Foreskin keratinocyte (primary cell): ENCODE measurements at places on chromosomes 3 and 15. TPM values are rescaled to one million over a fixed set of nuclear protein-coding genes. Genes with fewer than 3 reads are reported as not detected.

Gene ZNF621
- 10.8 and 11.0 TPM in 2 replicates for total RNA-seq

Gene IMPG2
- 0.03 and 0.04 TPM in 2 replicates for total RNA-seq

- no peak for DNase-seq
These were observed 42.1 kb downstream of the ABTB1 start for GRCh38 chr3:127714866-127715265.

DNA sequence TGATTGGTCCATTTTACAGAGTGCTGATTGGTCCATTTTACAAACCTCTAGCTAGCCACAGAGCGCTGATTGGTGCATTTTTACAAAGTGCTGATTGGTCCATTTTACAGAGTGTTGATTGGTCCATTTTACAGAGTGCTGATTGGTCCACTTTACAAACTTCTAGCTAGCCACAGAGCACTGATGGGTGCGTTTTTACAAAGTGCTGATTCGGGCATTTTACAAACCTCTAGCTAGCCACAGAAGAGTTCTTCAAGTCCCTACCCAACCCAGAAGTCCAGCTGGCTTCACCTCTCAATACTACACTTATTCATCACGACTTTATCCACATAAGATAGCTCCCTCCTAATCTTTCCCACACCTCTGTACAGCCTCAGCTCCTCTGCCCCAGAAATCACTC, 899.8 kb downstream of the TUSC7 start:
- DNase-seq, result no peak

Gene CDHR4
- total RNA-seq, result not detected in 2 replicates

GRCh38 chr15:82803793-82804574, 1.9 kb downstream of the FSD2 start:
- no peak for DNase-seq
